Fibroblast of mammary gland (primary cell): ENCODE measurements at places on chromosomes 16 and 17.
A peak's percentile ranks its signal among the peaks of the same experiment; 100 is the strongest.

DNA sequence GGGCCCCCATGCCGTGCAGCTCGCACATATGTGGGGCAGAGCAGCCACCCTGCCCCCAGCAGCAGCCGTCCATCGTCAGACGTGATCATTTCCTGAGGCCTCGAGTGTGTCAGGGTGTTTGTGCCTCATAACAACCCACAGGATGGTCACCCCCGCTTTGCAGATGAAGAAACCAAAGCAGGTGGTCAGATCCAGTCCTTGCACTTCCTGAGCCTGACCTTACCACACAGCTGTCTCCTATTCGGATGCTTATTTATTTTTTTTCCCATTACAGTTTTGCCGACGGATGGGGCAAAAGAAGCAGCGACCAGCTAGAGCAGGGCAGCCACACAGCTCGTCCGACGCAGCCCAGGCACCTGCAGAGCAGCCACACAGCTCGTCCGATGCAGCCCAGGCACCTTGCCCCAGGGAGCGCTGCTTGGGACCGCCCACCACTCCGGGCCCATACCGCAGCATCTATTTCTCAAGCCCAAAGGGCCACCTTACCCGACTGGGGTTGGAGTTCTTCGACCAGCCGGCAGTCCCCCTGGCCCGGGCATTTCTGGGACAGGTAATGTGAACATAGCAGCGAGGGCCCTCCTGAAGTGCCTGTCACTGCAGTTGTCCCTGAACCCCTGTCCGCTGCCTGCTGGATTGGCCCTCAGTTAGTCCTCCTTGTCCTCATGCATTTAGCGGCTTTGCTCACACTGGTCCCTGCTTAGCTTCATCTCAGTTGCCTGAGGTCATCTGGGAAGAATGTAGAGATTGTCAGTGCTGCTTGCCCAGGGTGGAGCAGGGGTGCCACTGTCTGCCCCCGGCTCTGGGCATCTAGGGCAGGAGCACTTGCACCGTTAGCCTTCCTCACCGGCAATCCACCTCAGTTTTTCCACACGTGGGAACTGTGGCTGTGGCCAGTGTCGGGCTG lies 1.4 kb downstream of the MPG start:
- peak; percentile 75 for DNase-seq

DNA sequence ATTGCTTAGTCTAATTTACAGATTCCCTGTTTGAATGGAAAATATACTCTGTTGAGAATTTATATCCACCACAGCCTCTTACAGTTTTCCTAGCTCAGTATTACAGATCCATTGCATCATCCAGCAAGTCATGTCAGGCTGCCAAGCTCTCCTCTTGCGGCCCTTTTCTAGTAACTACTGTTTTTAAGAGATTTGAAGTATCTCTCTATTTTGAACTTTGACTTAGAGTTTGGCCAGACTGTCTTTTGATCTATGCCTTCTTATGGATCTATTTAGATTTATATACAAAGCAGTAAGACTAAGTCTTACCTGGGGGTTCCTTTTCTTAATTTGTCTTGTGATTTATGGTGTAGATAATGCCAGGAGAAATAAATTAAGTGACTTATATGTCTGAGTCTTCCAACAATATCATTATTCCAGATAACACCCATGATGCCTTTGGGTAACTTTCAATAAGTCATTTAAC lies 53.1 kb upstream of the ABCC11 start:
- DNase-seq = peak; percentile 66

DNA sequence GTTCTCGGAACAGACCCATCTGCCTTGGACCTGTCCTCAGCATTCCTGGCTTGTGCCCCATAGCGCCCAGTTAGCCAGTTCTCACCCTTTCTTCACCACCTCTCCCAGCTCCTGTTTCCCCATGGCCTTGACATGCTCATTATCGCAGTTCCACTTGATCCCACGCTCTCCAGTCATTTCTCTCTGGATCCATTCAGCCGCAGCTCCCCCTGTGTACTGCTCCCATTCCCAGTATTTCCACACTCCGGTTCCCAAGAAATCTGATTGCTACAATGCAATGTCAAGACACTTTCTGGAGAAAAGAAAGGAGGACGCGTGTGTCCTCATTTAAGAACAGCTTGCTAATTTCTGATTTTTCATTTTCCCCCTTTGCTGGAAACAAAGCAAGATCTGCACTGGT lies 55.4 kb downstream of the TMEM186 start:
- no peak for DNase-seq

DNA sequence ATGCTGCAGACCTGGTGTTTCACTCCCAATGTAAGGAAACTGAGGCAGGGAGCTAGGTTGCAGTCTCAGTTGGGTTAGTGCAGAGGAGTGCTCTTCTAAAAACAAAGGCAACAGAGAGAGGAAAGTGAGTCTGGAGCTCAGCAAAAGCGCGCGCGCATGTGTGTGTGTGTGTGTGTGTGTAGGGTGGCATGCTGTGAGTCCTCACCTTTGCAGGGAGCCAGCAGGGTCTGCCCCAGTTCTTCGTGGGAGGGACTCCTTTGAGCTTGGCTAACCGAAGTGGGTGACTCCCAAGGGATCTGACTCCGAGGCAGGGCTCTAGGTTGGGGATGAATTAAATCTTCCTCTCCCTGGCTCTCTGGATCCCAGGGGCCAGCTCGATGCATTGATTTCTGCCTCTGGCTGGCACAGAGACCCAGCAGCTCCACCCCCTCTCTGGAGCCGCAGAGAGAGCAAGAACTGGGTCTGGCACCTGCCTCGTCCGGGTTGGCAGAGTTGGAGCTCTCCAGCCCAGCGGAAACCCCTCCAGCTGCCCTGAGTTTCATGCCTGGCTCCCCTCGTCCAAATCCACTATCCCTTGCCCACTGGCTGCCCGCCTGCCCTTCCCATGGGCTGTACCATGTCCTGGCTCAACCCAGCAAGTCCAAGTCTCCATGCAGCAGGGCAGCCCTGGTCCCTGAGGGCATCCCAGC lies 1.3 kb upstream of the BTBD17 start:
- DNase-seq = no peak

- no peak for DNase-seq
Observed at GRCh38 chr16:70701998-70702397, 16.1 kb upstream of the MTSS2 start.

- DNase-seq = no peak
Observed at GRCh38 chr16:86554599-86554916, 477 bp downstream of the MTHFSD start.

DNA sequence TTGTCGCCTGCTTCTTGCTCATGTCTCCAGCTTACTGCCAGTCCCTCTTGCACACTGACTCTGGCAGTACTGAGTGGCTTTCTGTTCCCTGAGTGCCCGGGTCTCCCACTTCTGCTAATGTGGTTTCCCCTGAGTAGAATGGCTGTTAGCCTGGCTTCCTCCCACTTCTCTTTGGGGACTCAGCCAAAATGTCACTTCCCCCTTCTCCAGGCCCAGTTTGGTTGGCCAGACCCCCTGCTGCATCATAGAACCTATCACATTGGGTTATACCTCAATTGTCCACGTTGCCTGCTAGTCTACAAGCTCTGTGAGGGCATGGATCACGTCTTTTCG lies 304.4 kb downstream of the HS3ST3B1 start:
- DNase-seq = no peak

DNA sequence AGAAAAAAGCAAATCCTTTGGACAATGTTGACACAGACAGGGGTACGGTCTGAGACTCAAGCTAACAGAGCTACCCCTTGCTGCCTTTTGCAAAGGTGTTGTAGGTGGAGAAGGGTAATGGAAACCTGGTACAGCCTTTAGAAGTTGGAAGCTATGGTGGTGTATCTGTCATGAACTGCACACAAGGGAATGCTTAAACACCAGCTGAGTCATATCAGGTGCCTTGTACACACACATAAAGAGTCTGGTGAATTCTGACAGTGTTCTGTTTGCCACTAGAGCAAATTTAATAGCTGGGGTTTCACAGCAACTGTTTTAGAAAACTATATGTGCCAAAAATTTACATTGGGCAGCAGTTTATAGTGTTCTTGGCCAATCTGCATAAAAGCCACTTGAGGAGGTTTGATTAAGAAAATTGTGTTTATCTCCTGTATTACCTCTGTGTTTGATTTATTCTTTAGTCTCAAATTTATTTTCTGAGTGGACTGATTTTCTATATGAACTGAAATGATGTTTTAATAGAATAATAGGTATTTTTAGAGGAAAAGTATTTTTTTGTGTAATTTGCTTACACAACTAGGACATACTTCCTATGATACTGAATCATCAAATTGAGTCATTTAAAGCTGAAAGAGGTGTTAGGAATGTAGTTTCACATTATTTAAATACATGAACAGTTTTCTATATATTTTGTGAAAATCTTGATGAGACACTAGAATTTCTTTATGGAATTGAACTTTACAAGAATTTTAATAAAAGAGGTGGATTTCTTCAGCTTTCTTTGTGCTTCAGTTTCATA lies 136.9 kb downstream of the MAP2K6 start:
- DNase-seq = peak; percentile 34

DNA sequence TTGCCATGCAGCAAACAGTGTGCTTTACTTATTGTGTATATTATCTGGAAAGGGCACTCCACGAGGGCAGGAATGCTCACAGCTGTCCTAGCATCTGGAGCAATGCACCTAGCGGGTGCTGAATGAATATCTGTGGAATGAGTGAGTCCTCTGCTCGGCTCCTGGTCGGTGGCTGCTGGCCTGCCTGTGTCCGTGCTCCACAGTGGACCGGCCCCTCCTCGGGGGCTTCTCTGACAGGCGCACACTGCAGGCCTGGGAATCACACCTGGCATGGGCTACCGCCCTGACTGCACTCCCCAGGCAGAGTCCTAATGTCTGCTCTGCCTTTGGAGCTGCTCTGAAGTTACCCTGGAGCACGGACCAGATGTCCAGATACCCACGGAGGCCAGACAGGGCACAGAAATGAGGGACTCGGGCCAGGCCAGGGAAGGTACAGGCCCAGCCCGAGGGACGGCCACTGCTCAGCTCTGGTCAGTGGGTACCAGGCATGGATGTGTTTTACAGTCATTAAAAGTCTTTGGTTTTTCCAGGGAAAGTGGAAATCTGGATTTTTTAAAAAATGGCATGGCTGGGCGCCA lies 21.1 kb upstream of the AKTIP start:
- DNase-seq = no peak

- DNase-seq = peak; percentile 97
Observed at GRCh38 chr17:15409721-15410250, 57.6 kb downstream of the CDRT4 start.

DNA sequence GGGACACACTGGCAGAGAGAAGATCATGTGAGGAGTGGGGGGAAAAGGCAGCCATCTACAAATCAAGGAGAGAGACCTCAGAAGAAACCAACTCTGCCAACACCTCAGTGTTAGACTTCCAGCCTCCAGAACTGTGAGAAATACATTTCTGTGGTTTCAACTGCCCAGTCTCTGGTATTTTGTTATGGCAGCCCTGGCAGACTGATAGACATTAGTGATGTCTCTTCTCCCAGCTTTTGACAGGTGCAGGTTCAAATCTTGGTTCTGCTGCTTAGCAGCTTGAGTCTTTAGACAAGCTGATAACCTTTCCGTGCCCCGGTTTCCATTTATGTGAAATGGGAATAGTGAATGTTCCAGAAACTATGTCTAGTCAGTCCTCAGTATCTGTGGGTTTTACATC lies 199.5 kb downstream of the SNX29 start:
- no peak for DNase-seq

- DNase-seq = no peak
Observed at GRCh38 chr17:78473951-78474613, 95.6 kb downstream of the PGS1 start.

GRCh38 chr16:46756772-46757171 lies 8.6 kb upstream of the MYLK3 start:
- no peak for DNase-seq

DNA sequence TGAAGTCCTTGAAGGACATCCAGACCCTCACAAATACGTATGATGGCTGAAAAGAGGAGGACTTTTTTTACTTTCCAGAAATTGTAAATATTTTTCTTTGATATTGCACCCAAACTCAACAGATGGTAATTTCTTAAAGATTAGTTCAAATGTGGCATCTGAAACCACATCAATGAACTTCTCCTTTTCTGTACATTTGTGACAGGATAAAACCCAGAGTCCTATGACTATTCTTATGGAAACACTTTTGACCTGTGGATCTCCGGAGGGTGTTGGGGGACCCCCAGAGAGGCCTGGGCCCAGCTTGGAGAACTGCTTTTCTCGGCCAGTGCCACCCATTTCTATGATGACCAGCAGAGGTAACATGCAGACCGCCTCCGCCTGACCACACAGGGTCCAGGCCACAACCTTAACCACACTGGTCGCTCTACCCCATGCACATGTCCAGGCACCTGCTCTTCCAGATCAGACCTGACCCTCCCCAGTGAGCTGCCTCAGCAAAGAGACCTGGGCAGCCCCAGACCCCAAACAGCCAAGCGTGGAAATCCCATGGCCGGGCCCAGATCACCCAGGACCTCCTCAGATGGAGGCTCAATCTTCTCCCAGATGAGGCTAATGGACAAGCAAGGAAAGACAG lies 22.7 kb downstream of the RPH3AL start:
- DNase-seq = no peak

- no peak for DNase-seq
Observed at GRCh38 chr17:73093286-73093685, 798 bp upstream of the SLC39A11 start.

- no peak for DNase-seq
Observed at GRCh38 chr17:28404007-28404406, 2.0 kb downstream of the SLC46A1 start.

DNA sequence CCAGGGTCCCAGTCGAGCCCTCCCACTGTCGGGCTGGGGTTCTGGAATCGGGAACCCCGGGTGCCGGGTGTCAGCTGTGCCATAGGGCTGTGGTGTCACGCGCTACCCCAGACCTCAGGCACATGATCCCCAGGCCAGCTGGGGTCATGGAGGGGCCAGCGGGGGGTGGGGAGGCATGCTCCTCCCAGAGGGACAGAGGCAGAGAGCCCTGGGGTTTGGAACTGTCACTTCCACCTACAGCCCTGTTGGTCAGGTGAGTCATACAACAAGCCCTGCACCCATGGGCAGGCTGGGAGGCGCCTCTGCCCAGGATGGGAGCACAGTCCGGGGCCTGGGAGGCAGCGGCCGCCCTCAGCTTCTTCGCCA lies 63.0 kb downstream of the BAIAP2 start:
- peak; percentile 61 for DNase-seq

DNA sequence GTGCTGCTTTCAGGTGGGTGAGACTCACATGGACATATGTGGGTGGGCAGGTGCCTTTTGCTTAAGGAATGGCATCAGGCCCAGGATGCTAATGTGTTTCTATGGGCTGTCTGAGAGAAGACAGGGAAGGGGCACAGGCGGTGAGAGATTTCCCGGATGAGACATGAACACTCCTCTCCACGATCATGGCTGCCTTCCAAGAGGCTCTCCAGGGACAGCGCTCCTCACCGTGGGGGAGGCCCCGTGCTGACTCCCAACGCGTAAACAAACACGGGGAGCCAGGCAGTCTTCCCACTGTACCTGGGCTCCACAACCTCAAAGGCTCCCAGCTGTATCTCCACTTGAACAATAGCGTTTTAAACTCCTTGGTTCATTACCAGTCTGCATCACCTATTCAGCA lies 42.8 kb downstream of the CDK5R1 start:
- DNase-seq = peak; percentile 29

GRCh38 chr16:13970708-13971422 lies 50.9 kb downstream of the ERCC4 start:
- no peak for DNase-seq
